ENCODE measurements at places on chromosomes 11 and 22. TPM values are rescaled to one million over a fixed set of nuclear protein-coding genes. Genes with fewer than 3 reads are reported as not detected.

DNA sequence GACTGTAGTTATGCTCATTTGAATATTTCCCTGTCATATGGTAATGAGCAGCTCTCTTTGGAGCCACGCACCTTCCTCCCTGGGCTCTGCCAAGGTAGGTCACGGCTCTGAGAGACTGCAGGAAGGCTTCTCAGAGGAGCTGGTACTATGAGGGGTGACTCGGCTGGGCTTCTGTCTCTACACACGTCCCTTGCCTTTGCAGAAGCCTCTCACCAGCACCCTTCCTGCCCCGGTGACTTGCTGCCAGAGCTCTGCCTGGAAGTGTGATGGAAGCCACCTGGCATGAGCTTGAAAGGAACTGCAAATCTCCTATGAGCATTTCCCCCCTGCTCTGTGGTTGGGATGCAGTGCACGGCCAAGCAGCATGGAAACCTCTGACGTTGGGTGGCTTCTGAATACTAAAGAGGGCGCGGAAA, 74.2 kb downstream of the KIRREL3 start:
- H3K27me3 ChIP-seq, result no peaks in the 10 kb centered on the region
- no peak overlapping the region for H3K27ac ChIP-seq
- H3K4me3 ChIP-seq, result no peak overlapping the region
- H3K4me1 ChIP-seq, result no peaks in the 10 kb centered on the region
- H3K36me3 ChIP-seq, result no peaks in the 10 kb centered on the region

Gene LRRC56
- total RNA-seq, result 0.75 TPM

Gene PARVA
- total RNA-seq, result 36.7 TPM

DNA sequence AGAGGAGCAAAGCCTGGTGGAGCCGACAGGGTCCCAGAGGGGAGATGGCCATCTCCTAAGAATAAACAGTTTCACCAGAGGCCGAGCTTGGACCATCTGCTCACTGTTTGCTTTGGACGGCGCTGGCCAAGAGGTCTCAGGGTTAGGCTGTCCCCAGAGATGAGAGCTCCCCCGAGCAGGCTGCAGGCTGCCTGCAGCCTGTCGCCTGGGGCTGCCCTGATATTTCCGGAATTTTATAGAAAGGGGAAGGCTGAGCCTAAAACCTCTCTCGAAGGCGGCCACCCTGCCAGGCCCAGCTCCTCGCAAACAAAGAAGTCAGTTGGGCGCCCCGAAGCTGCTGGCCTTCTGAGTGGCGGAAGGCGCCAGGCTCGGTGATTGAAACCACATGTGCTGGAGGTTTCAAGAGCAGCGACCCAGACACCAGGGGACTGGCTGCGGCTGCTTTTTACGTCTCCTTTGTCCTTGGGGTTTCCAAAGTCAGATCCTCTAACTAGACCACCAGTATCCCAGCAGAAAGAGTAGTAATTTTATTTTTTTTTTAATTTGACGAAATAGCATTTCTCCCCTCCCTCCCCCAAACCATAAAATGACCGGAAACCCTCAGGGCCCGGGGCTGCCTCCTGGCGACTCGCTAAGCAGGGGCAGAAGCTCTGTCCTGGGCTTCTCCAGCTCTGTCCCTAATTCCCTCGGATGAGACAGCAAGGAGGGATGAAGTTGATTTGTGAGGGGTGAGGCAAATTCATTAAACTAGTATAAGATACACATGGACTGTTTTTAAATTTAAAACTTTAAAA, 57.4 kb downstream of the CLMP start:
- H3K27ac ChIP-seq, result no peak overlapping the region
- no peaks in the 10 kb centered on the region for H3K36me3 ChIP-seq
- no peaks in the 10 kb centered on the region for H3K27me3 ChIP-seq
- peaks cover 10% of the 10 kb centered on the region for H3K4me1 ChIP-seq

- no peak for DNase-seq
- no peaks in the 10 kb centered on the region for H3K27me3 ChIP-seq
- no peaks in the 10 kb centered on the region for H3K36me3 ChIP-seq
- H3K4me1 ChIP-seq, result peaks cover 8% of the 10 kb centered on the region
- no peak overlapping the region for H3K4me3 ChIP-seq
These were observed 5.3 kb downstream of the LSP1 start for GRCh38 chr11:1858154-1858553.

DNA sequence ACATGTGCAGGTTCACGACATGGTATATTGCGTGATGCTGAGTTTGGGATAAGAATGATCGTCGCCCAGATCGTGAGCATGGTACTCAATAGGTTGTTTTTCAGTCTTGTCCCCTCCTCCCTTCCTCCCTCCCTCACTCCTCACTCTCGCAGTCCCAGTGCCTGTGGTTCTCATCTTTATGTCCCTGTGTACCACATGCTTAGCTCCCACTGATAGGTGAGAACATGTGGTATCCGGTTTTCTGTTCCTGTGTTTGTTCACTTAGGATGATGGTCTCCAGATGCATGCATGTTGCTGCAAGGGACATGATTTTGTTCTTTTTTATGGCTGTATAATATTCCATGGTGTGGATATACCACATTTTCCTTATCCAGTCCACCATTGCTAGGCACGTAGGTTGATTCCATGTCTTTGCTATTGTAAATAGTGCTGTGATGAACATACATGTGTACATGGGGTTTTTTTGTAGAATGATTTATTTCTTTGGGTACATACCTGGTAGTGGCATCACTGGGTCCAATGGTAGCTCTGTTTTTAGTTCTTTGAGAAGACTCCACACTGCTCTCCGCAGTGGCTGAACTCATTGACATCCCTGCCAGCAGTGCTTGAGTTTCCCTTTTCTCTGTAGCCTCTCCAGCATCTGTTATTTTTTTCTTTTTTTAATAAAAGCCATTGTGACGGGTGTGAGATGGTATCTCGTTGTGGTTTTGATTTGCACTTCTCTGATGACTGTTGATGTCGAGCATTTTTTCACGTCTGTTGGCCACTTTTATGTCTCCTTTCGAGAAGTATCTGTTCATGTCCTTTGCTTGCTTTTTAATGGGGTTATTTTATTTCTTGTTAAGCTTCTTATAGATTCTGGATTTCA, 16.4 kb downstream of the ZBED4 start:
- DNase-seq, result no peak
- no peak overlapping the region for H3K27ac ChIP-seq
- H3K27me3 ChIP-seq, result no peaks in the 10 kb centered on the region
- H3K4me3 ChIP-seq, result no peak overlapping the region
- H3K4me1 ChIP-seq, result no peaks in the 10 kb centered on the region
- H3K36me3 ChIP-seq, result peaks cover 50% of the 10 kb centered on the region

Gene SNU13
- 286 TPM for total RNA-seq

DNA sequence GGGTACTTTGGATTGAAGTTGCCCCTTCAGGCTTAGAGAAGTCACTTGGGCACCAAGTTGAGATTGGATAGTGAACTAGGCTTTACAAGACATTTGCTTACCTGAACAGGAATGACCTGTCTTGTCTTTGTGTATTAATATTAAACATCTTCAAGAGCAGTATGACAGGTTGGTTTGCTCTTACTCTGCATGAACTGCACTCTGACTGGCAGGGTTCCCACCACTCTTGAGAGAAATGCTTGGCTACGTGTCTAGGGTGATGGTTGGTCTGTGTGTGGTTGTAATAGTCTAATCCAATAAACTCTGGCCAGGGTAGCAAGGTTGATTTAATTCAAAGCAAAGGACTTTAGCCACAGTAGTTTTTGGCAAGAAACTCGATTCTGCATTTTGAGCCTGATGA, 20.1 kb upstream of the SPTBN2 start:
- DNase-seq, result no peak
- no peak overlapping the region for H3K27ac ChIP-seq
- peaks cover 15% of the 10 kb centered on the region for H3K4me1 ChIP-seq
- H3K4me3 ChIP-seq, result no peak overlapping the region
- H3K36me3 ChIP-seq, result no peaks in the 10 kb centered on the region

GRCh38 chr22:44211946-44212930, 31.5 kb downstream of the PARVG start:
- peak; percentile 22 for DNase-seq
- H3K27ac ChIP-seq, result no peak overlapping the region
- peaks cover 13% of the 10 kb centered on the region for H3K4me1 ChIP-seq
- peaks cover 33% of the 10 kb centered on the region for H3K27me3 ChIP-seq

Gene TNNI2
- 43.3 TPM for total RNA-seq

Gene ST14
- 24.8 TPM for total RNA-seq

Gene ASCC2
- total RNA-seq, result 63.2 TPM

DNA sequence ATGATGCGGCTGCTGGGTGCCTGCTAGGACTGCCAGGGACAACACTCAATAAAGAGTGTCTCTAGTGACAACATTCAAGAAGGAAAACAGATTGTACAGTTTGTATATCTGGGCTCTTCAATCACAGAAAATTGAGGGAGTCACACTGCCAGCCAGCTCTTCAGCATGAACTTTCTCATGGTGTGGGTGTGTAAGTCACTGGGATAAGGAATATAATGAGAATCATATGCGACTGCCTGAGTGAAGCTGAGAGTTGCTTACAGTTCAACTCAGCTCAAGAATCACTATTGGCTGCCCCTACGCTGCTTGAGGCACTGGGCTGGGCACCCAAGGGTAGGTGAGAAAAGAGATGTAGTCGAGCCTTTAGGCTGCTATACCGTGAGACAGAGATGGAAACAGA, 328.1 kb upstream of the PITPNB start:
- no peak overlapping the region for H3K4me3 ChIP-seq
- no peak for DNase-seq
- peaks cover 6% of the 10 kb centered on the region for H3K36me3 ChIP-seq
- peaks cover 6% of the 10 kb centered on the region for H3K4me1 ChIP-seq
- H3K27ac ChIP-seq, result no peak overlapping the region

Gene RBMXL2
- total RNA-seq, result not detected

Gene SMTNL1
- not detected for total RNA-seq

Gene NXPE4
- not detected for total RNA-seq

- no peaks in the 10 kb centered on the region for H3K36me3 ChIP-seq
- H3K27ac ChIP-seq, result no peak overlapping the region
- no peak for DNase-seq
- H3K27me3 ChIP-seq, result no peaks in the 10 kb centered on the region
These were observed 13.4 kb upstream of the HYLS1 start for GRCh38 chr11:125873881-125874555.

DNA sequence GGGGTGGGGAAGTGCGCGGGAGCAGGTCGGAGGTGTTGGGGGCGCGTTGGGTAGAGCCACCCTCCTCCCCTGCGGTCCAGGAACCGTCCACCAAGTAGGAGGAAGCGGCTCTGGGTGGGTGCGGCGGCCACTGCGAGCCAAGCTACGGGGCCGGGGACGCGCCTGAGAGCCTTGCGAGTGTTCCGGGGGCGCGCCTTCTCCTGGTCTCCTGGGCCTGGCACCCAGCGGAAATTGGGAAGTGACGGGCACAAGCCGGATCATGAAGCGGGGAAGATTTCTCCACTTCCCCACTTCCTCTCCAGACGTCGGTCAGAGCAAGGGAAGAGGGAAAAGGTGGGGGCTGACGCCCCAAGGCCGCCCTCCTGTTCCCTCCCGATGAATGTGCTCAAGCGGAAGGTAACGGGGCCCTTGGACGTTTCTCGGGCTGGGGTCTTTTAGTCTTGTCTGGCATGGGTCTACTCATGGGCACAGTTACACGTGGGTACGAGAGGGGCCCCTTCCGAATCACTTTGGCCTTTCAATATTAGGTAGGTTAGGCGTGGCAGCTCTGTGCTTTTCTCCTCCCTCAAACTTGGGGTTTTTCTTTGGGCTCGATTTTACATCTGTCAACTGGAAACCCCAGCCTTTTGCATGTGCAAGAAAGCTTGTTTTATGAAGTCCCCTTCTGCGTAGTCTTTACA, 865 bp downstream of the RBM14 start:
- H3K4me1 ChIP-seq, result peaks cover 20% of the 10 kb centered on the region
- peak overlapping the region; percentile 96 for H3K27ac ChIP-seq
- DNase-seq, result peak; percentile 52
- H3K36me3 ChIP-seq, result peaks cover 67% of the 10 kb centered on the region
- peak overlapping the region; percentile 86 for H3K4me3 ChIP-seq

GRCh38 chr22:49992921-49993648, 19.5 kb downstream of the IL17REL start:
- H3K27ac ChIP-seq, result no peak overlapping the region
- peaks cover 1% of the 10 kb centered on the region for H3K36me3 ChIP-seq
- DNase-seq, result peak; percentile 65
- H3K27me3 ChIP-seq, result peaks cover 14% of the 10 kb centered on the region

GRCh38 chr11:33052231-33052630, 12.9 kb downstream of the TCP11L1 start:
- no peak overlapping the region for H3K27ac ChIP-seq
- no peak for DNase-seq
- H3K36me3 ChIP-seq, result peaks cover 58% of the 10 kb centered on the region
- H3K4me1 ChIP-seq, result peaks cover 9% of the 10 kb centered on the region
- H3K4me3 ChIP-seq, result no peak overlapping the region

Gene LMO2
- 0.66 TPM for total RNA-seq

Gene ASRGL1
- total RNA-seq, result 0.65 TPM

Gene TRMT2A
- total RNA-seq, result 39.0 TPM

DNA sequence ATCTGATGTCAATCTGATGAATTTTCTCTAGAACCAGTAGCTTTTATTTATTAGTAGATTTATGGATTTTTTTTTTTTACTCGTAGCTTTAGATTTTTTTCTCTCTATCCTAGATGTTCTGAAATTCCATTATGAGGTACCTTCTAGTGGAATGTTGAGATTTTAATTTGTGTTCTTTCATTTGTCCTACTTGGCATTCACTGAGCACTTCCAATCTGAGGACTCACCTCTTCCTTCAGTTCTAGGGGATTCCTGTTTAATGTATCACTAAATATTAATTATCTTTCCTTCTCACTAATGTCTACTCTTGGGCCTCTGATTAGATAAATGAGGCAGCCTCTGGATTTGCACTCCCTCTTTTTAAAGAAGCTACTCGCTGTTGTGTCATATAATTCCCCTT, 40.2 kb upstream of the WNT7B start:
- no peaks in the 10 kb centered on the region for H3K36me3 ChIP-seq
- no peaks in the 10 kb centered on the region for H3K27me3 ChIP-seq
- no peak for DNase-seq

DNA sequence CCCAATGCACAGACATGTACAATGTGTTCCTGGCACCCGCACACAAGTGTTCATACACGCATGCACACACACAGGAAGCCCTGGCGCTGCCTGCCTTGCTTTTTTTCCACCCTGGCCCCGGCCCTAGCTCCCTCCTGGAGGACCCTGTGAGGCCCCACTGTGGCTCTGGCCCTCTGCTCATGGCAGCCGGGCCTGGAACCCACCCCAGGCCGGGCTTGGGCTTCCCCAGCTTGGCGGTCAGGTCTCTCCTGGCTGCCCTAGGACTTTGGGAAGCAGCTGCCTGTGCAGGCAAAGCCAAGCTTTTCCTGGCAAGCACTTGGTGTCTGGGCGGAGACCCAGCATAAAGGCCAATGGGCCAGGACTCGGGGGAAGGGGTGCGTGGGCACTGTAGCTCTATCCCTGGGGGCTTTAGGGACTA, 30.5 kb downstream of the CD82 start:
- peaks cover 30% of the 10 kb centered on the region for H3K36me3 ChIP-seq
- peaks cover 10% of the 10 kb centered on the region for H3K4me1 ChIP-seq
- no peaks in the 10 kb centered on the region for H3K27me3 ChIP-seq
- H3K4me3 ChIP-seq, result no peak overlapping the region

Gene MYBPC3
- total RNA-seq, result not detected

DNA sequence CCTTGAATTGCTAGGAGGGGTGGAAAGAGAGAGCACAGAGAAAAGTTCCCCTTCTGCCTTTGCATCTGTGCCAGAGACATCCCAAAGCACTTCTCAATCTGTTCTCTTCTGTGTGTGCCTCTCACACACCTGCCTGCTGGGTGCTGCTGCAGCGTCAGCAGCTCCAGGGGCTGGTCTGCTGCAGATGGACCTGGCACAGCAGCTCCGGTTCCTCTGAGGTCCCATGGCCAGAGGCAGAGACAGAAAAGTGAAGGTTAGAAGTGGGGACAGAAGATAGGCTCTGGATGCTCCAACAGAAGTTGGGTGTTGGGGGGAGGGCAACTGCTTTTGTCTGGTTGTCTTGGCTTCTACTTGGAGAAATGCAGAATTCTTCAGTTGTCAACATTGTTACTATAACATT, 48.9 kb upstream of the KIRREL3 start:
- no peak overlapping the region for H3K4me3 ChIP-seq
- DNase-seq, result no peak
- H3K27me3 ChIP-seq, result no peaks in the 10 kb centered on the region
- H3K27ac ChIP-seq, result no peak overlapping the region

Gene APOC3
- not detected for total RNA-seq

Gene TSPAN18
- total RNA-seq, result 0.47 TPM

Gene POU2AF1
- not detected for total RNA-seq

All from MCF 10A (cell line).